ENCODE measurements at places on chromosomes 12 and 14.

DNA sequence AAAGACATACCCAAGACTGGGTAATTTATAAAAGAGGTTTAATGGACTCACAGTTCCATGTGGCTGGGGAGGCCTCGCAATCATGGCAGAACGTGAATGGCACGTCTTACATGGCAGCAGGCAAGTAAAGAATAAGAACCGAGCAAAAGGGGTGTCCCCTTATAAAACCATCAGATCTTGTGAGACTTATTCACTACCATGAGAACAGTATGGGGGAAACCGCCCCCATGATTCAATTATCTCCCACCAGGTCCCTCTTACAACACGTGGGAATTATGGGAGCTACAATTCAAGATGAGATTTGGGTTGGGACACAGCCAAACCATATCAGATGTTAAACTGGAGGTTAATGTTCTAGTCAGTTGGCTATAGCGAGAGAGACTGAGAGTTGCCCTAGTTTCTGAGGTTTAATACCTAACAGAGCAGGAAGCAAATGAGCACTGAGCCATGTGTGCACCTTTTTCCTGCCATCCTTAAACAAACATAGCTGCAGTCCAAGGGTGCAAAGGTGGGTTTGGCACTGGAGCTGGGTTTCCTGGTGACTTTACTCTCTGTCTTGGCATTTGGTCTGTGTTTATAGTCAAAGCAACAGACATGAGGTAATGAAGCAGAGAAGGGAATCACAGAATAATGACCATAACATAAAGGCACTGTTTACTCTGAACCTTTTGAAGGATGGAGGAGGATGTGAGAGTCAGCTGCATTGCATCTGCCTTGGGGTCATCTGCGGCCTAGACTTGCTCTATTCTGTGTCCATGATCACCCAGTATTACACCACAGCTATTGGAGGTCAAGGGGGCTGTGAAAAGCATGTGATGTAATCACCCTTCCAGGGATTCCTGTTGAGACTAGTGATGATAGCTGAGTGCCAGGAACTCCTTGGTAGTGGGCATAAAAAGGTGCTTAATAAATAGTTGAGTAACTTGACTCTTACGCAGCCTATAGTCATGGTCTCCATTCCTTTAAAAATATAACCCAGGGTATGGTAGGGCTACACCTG, 83.6 kb upstream of the USP44 start:
- DNase-seq, result no peak

DNA sequence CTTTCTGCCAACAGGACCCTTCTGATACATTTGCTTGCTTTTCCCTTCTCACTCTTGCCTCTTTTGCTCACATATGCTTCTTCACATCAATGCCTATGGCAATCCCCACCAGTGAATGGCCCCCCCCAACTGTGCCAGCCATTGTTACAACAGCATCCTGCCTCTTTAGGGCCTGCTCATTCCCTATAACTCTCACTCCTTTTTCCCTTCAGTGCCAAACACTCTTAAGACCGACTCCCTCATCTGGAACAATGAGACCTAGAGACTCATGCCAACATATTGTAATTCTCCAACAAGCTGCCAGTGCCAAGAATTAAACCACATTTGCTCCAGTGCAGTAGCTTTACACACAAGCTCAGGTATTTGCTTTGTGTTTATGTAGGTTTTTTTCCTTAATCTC, 189.0 kb downstream of the SOX5 start:
- no peak for DNase-seq

DNA sequence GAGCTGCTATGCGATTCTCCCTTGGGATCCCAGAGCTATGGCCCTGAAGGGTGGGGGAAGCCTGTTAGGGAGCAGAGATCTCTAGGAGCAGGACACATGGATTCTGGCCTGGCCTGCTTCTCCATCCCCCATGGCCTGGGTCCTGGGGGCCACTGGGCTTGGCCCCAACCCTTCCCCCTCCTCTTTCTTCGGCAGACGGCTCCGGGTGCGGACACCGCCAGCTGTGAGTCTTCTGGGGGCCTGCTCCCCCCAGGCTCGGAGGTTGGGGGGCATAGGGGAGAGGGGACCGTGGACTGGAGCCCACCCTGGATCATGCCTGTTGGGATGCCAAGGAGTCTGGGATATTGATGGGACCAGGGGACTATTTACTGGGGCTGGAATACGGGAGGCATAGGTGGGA, 9.0 kb downstream of the PRPF40B start:
- DNase-seq, result no peak

DNA sequence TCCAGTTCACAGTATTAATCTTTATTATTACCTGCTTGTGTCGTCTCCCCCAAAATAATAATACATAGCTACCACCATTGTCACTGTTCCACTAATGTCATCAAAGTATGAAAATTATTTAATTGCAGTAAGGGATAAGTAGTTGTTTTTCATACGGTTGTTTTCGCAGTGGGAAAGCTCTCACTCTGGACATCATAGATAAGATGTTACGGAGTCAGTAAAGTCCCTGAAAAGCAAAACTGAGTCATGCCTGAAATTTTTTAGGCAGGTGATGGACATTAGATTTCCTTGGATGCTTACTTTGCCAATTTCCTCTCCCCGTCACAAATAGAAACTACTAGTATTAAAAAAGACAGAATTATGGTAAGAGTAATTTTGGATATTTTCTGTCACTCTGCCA, 13.2 kb downstream of the PNP start:
- DNase-seq, result no peak

DNA sequence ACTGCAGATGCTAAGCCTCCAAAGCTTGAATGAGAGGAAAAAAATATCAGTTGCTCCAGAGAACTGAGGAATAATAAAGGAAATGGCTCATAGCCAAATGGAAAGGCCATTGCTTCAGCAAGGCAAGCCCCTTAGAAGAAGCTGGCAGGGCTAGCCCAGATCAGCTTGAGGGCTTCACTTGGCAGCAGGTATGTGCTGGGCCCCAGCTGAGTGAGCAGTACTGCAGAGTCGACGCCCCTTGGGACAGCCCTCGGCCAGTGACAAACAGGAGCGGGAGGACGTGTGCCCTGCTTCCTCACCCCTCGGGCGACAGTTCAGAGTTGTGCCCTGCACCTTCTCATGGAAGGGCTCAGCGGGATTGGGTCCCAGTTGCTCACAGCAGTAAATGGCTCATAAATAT, 1031.2 kb upstream of the TMEM132C start:
- no peak for DNase-seq

Measured in stimulated activated CD4-positive, alpha-beta T cell treated with anti-CD3 and anti-CD28 coated beads, Interleukin-2, amount 100 ng/mL, for 48 hours (primary cell).